ENCODE measurements at places on chromosomes 3 and 15. TPM values are rescaled to one million over a fixed set of nuclear protein-coding genes. Genes with fewer than 3 reads are reported as not detected.

LRRIQ4 gene
- 0.13 TPM for polyA plus RNA-seq

GRCh38 chr15:87873516-87873915 lies 383.0 kb downstream of the NTRK3 start:
- no peak for DNase-seq

DNA sequence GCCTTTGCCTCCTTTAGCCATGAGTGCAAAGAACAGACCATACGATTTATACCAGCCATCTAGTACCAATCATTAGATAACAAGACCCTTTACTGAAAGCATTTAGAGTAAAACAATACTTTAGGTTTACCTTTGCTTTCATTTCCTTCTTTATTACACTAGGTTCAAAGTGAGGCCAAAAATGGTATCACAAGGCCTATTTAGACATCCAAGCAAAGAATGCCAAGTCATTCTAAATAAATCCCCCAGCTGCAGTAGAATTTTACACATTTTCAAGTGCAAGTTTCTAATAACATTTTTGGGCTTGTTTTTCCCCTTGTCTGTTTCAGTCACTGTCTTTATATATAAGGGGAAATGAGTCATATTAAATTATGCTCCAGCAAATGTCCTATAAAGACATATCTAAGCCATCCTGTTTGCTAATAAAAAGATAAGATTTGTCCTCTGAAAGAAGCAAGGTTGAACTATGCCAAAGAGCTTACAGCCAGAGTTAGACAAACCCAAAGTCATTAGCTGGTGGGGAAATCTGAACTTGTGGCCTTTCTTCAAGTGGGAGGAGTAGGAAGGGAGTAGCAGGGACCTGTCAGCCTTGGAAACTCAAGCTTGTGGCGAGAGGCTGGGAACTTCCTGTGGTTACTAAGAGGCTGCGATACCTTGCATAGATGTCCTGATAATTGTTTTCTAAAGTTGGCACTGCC lies 232.7 kb downstream of the MECOM start:
- peak; percentile 89 for DNase-seq

DNA sequence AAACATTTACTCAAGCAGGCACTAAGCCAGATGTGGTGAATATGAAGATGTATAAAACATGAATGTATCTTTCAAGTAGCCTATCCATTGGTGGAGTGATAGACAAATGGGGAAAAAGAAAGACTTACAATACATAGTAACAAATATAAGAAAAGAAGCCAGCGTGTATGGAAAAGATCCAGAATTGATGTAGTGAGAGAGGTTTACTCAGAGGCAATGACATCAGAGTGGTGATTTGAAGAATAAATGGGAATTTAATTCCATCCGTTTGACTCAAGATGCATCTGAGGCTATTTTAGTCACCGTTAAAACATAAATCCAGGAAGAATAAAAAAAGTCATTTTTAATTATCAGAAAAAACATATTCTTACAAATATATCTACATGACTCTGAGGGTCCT lies 162.6 kb downstream of the IL1RAP start:
- no peak for DNase-seq

Measured in small intestine (tissue), 16 donors.